ENCODE measurements at places on chromosomes 3 and 15. TPM values are rescaled to one million over a fixed set of nuclear protein-coding genes. Genes with fewer than 3 reads are reported as not detected.

Gene STIMATE
- 17.0 TPM for total RNA-seq

Gene ATP2B2
- total RNA-seq, result not detected

Gene SLC15A2
- total RNA-seq, result 0.33 TPM

Gene SPINK8
- total RNA-seq, result not detected

Gene KY
- total RNA-seq, result not detected

Gene SLC35G2
- 28.8 TPM for total RNA-seq

Gene SCG5
- not detected for total RNA-seq

Gene SAMD7
- total RNA-seq, result not detected

Gene INSYN1
- not detected for total RNA-seq

Gene TRAT1
- total RNA-seq, result not detected

Gene SPTSSB
- not detected for total RNA-seq

Gene C2CD4A
- total RNA-seq, result 2.7 TPM

Gene PSMD2
- total RNA-seq, result 593 TPM

Gene UPK1B
- total RNA-seq, result not detected

Gene ATP13A3
- total RNA-seq, result 196 TPM

Gene CKMT1B
- total RNA-seq, result not detected

Gene LINGO1
- total RNA-seq, result not detected

Gene CYP19A1
- total RNA-seq, result not detected

Gene MYZAP
- total RNA-seq, result 82.5 TPM

Gene GCNT3
- total RNA-seq, result not detected

Gene CRABP1
- total RNA-seq, result not detected

Gene PLSCR2
- 0.34 TPM for total RNA-seq

Gene KBTBD12
- total RNA-seq, result not detected

Gene ARPP21
- not detected for total RNA-seq

Gene LMAN1L
- not detected for total RNA-seq

Gene GMNC
- total RNA-seq, result not detected

Gene DCLK3
- under 0.01 TPM for total RNA-seq

Gene VIPR1
- total RNA-seq, result 0.23 TPM

Gene SEMA7A
- 0.51 TPM for total RNA-seq

Gene SLC22A14
- total RNA-seq, result 0.17 TPM

Gene CHRM5
- not detected for total RNA-seq

Gene PAK2
- total RNA-seq, result 186 TPM

Gene CFAP20DC
- total RNA-seq, result 1.2 TPM

Gene ZNF385D
- 4.4 TPM for total RNA-seq

Gene HAUS2
- 32.0 TPM for total RNA-seq

Gene APH1B
- total RNA-seq, result 28.2 TPM

Gene GBE1
- total RNA-seq, result 70.5 TPM

Gene ST8SIA2
- under 0.01 TPM for total RNA-seq

Gene P4HTM
- 12.1 TPM for total RNA-seq

Gene KCNH8
- total RNA-seq, result under 0.01 TPM

Gene POLQ
- total RNA-seq, result 3.9 TPM

Gene TM4SF1
- 921 TPM for total RNA-seq

Gene DAPK2
- total RNA-seq, result 6.5 TPM

Gene DNAJC13
- 71.6 TPM for total RNA-seq

Gene GOLGA8J
- not detected for total RNA-seq

Gene IGSF10
- total RNA-seq, result 0.05 TPM

Gene SNTN
- total RNA-seq, result not detected

Gene MNS1
- 0.74 TPM for total RNA-seq

Gene TTLL3
- 20.3 TPM for total RNA-seq

Gene PROS1
- total RNA-seq, result 23.0 TPM

Gene DUOX1
- not detected for total RNA-seq

Gene TNFSF10
- total RNA-seq, result 180 TPM

Gene AQP9
- not detected for total RNA-seq

Gene SH2D7
- not detected for total RNA-seq

Gene KBTBD13
- total RNA-seq, result not detected

Gene TM6SF1
- 34.7 TPM for total RNA-seq

Gene PLCH1
- under 0.01 TPM for total RNA-seq

All from dermis blood vessel endothelial cell (primary cell).